ENCODE measurements at places on chromosomes 5 and 9.

DNA sequence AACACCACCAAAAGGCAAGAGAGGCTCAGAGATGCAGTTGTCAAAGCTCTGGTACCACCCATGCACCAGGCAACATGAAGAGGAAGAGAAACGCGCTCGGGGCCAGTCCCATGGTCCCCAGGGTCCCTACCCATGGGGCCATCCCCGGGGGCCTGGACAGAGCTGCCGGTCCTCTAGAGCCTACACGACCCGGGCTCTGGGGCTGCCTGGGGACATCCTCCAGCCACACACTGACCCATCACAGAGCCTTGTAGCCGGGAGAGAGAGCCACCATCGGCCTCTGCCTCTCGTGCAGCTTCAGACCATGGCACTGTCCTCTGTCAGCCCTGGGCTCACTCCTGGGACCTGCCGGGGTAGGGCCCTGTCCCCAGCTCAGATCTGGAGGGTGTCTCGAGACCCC lies 23.7 kb downstream of the VAV2 start:
- DNase-seq = no peak

DNA sequence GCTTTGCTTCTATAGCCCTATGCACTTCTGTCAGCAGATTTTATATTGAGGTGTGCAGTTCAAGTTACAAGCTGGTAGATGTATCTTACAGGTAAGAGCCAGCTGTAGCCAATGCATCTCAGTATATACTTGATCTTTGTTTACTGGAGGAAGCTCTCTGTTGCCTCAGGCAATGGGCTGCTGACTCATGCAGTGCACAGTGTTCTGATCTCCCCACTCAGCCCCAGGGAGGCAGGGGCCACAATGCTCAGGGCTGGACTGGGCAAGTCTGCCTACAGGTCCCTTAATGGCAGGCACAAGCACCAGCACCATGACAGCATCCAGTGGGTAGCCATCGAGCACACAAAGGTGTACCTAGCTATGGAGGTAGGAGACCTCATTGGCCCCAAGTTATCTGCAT lies 178.8 kb upstream of the CDH10 start:
- DNase-seq = no peak

GRCh38 chr9:115553060-115553773 lies 435.3 kb upstream of the TNC start:
- no peak for DNase-seq

DNA sequence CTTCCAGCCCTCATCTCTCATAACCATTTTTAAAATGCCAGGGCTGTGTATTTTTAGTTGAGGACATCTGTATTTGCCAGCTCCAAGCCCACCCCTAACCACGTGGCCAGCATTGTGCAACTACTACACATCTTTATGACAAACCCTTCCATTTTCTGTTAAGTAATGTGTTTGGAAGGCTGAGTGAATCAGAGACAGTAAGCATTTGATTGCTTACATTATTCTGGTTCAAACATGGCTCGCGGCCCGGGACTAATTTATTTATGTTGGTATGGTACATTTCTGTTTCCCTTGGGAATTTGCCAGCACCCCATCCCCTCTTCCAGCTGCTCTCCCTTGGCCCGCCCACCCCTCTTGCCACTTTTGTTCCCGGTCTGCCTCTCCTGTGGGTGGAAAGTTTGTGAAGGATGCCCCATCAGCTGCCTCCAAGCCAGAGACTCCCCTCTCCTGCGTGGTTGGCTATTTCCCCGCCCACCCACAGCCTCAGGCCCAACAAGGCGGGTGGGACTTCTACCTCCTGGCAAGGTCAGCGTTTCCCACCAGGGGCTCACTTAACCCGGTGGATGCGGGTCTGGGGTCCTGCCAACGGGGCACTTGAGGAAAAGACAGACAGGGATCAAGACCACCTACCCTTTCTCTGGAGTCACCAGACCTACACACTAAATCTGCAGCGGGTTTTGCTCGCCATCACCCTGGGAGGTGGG lies 162.2 kb downstream of the HSD17B3 start:
- no peak for DNase-seq

- no peak for DNase-seq
Observed at GRCh38 chr9:91148306-91148705, 213.4 kb downstream of the AUH start.

GRCh38 chr5:145050181-145050580 lies 785.0 kb downstream of the PRELID2 start:
- DNase-seq = no peak

- DNase-seq = no peak
Observed at GRCh38 chr5:151191661-151192060, 32.2 kb downstream of the CCDC69 start.

DNA sequence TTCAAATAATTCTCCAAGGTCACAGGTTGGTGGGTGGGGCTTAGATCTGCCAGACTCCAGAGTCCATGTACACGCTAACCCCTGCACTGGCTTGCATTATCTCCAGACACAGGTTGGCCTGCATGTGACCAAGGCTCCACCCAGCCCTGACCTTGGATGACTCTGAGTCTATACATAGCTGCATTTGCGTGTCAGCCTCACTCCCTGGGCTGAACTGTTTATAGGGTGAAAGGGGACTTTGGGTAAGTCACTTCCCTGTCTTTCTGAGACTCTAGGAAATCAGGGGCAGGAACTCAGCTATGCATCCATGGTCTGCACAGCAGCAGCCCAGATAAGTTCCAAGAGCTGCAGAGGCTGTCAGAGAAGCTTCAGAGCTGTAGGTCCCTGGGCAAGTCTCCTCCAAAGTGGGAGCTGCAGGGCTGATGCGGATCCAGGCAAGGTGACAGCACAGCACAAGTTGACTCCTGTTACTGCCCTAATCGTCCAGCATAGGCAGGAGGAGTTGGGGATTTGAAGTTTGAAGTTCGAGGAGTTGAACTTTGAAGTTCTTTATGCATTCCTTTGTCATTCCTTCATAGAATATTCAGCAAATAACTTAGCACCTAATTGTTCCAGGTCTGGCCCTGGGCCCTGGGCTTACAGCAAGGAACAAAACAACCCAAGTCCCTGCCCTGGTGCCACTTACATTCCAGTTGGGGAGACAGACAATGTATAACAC lies 53.4 kb downstream of the SLC22A5 start:
- DNase-seq = no peak

DNA sequence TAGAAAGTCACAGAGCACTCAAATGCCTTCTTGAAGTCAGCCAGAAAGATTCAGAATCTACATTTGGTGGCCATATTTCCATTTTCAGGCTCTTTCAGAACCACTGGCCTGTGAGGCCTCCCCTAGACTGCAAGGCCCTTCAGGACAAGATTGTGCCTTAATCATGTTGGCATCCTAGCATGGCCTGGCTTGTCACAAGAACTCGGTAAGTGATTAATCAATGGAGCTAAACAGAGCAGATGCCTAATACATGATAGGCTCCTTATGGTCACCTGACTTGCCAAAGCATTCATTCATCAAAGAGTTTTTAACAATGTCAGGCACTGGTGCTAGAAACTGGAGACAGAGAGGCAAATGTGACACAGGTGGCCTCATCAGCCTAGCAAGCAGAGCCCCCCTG lies 70.3 kb downstream of the PGM5 start:
- no peak for DNase-seq

DNA sequence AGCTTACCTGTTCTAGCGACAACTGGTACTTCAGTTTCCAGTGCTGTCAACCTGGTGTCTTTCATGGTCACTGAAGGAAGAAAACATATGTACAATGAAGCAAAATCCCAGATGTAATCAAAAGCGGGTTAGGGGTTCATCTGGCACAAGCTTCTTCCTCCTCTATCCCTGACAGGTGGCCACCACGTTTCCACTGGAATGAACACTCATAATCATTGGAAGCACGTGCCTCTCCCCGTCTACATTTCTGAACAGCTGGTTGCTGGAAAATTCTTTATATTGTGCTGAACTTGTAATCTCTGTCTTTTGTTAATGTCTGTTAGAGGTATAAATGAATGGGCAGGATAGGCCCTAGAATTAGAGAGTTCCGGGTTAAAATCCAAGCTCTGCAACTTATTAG lies 9.4 kb downstream of the TSC1 start:
- no peak for DNase-seq

DNA sequence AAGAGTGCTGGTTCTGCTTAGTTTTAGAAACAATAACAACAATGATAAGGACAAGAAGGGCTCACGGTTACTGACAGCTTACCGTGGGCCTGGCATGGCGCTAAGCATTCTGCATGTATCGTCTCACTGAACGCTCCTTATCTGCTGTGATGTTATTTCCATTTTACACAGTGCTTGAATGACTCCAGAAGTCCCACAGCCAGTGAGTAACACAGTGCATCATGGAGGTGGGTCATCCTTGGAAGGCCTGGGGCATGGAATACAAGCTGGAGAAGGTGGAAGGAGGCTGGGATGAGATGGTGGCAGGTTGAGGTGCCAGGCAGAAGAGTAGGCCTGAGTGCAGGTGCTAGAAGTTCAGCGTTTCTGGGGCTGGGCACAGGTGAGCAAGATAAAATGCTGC lies 36.5 kb upstream of the FAT2 start:
- DNase-seq = no peak

- DNase-seq = no peak
Observed at GRCh38 chr5:121021681-121022080, 557.6 kb downstream of the PRR16 start.

DNA sequence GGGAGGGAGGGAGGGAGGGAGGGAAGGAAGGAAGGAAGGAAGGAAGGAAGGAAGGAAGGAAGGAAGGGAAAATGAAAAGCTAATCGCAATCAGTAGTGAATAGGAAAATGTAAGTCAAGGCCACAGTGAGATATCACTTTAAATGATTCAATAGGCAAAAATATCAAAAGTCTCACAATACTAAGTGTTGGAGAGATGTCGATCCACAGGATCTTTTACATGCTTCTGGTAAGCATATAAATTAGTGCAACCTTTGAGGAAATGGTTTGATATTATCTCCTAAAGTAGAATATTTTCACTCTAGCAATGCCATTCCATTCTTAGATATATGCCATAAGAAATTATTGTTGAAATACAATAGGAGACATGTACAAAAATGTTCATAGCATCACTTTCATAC lies 58.4 kb downstream of the FRMD3 start:
- no peak for DNase-seq

- DNase-seq = no peak
Observed at GRCh38 chr5:118095115-118095514, 893.2 kb downstream of the DTWD2 start.

GRCh38 chr5:159906943-159907342 lies 9.3 kb upstream of the ADRA1B start:
- DNase-seq = no peak

- no peak for DNase-seq
Observed at GRCh38 chr5:60177596-60177995, 284.1 kb upstream of the PDE4D start.

Data from CD4-positive, alpha-beta T cell treated with Interleukin-12 subunit alpha and Interleukin-12 subunit beta, for 1 hour (primary cell).